IMR-90 (cell line): ENCODE measurements at places on chromosomes 3 and 15. TPM values are rescaled to one million over a fixed set of nuclear protein-coding genes. Genes with fewer than 3 reads are reported as not detected.

Gene LRRC31
- not detected in 2 replicates for total RNA-seq

DNA sequence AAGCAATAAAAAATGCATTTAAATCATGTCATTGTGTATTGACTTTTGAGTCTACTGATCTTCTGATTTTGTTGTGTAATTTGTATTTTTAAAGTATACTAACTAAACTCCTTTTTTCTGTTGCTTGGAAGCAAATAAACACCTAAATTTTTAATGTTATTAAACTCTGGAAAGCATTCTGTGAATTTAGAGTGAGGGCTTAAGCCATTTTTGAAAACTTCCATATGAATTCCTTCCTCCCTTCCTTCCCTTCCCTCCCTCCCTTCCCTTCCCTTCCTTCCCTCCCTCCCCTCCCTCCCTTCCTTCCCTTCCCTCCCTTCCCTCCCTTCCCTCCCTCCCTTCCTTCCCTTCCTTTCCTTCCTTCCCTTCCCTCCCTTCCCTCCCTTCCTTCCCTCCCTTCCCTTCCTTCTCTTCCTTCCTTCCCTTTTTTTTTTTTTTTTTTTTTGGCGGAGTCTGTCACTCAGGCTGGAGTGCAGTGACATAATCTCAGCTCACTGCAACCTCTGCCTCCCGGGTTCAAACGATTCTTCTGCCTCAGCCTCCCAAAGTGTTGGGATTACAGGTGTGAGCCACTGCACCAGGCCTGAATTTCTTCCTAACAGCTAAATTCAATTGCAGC, 56.6 kb upstream of the SENP5 start:
- no peak overlapping the region for H3K27ac ChIP-seq
- DNase-seq: no peak
- H3K27me3 ChIP-seq: no peaks in the 10 kb centered on the region
- H3K4me1 ChIP-seq: 0 out of 2 replicates have a peak, but pooled peaks cover 1% of the 10 kb centered on the region
- H3K4me3 ChIP-seq: no peak overlapping the region

DNA sequence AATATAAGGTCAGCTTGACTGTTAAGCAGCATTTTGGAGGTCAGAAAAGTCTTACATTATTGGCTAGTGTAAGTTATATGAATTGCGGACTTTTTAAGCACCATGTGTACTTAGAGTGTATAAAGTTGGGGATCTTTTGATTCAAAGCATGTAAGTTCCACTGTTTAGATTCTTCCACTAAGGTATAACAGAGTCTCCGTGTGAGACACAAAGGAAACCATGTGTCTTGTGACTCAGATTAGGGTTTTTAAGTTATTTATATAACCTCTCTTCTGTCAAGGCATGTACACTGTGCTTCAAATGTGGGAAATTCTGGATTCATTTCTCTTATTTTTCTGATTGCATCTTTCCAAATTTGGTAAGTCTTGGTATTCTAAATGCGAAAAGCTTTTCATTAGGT, 143.5 kb upstream of the SOX2 start:
- DNase-seq: no peak
- no peaks in the 10 kb centered on the region for H3K27me3 ChIP-seq
- no peaks in the 10 kb centered on the region for H3K36me3 ChIP-seq
- no peaks in the 10 kb centered on the region for H3K4me1 ChIP-seq
- no peak overlapping the region for H3K27ac ChIP-seq

DNA sequence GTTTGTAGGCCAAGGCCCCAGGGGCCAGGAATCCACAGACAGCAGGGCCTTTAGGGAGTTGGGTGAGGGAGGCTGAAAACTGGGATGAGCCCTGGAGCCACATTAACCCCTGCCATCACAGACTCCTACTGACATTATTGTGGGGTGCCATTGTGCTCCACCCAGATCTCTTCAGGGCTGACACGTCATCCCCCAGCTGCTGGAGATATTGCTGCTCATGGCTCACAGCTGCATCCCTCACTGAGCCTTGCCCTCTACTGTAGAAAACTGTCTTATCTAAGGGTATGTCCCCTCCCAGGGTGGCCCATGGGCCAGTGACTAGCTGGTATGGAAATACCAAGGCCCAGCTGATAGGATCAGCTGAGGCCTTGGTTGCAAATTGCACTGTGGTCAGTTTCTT, 87.3 kb upstream of the PRR23C start:
- H3K27ac ChIP-seq: no peak overlapping the region
- H3K27me3 ChIP-seq: peaks cover 20% of the 10 kb centered on the region
- H3K36me3 ChIP-seq: no peaks in the 10 kb centered on the region
- no peak for DNase-seq
- H3K4me1 ChIP-seq: no peaks in the 10 kb centered on the region

- no peaks in the 10 kb centered on the region for H3K36me3 ChIP-seq
- no peaks in the 10 kb centered on the region for H3K27me3 ChIP-seq
- peak overlapping the region; percentile 21 for H3K27ac ChIP-seq
- H3K4me1 ChIP-seq: peaks cover 35% of the 10 kb centered on the region
- H3K4me3 ChIP-seq: no peak overlapping the region
Observed at GRCh38 chr3:13539671-13540070, 9.3 kb upstream of the FBLN2 start.

GRCh38 chr15:82952158-82953081, at the start of gene HOMER2:
Gene HOMER2, minus strand, starts transcription at chr15:82952720. Its CDS starts 185 bp downstream, at chr15:82952535.
- no peaks in the 10 kb centered on the region for H3K4me1 ChIP-seq
- no peak within 1 kb of the TSS for H3K27ac ChIP-seq
- H3K27me3 ChIP-seq: peaks cover 24% of the 10 kb centered on the region
- peak within 1 kb of the TSS; percentile 19 for H3K4me3 ChIP-seq
- DNase-seq: no peak
